Activated CD8-positive, alpha-beta T cell treated with anti-CD3 and anti-CD28 coated beads, Interleukin-2, amount 10 ng/mL, durations not matched to agents 7 days and 5 days (primary cell): ENCODE measurements at places on chromosomes 13 and 19. TPM values are rescaled to one million over a fixed set of nuclear protein-coding genes. Genes with fewer than 3 reads are reported as not detected.
A peak's percentile ranks its signal among the peaks of the same experiment; 100 is the strongest.

GRCh38 chr13:24220086-24220703 lies 59.7 kb downstream of the SPATA13 start:
- peaks cover 4% of the 10 kb centered on the region for H3K36me3 ChIP-seq
- no peak overlapping the region for H3K4me3 ChIP-seq
- H3K27ac ChIP-seq = no peak overlapping the region
- H3K27me3 ChIP-seq = no peaks in the 10 kb centered on the region
- peak; percentile 79 for DNase-seq

DNA sequence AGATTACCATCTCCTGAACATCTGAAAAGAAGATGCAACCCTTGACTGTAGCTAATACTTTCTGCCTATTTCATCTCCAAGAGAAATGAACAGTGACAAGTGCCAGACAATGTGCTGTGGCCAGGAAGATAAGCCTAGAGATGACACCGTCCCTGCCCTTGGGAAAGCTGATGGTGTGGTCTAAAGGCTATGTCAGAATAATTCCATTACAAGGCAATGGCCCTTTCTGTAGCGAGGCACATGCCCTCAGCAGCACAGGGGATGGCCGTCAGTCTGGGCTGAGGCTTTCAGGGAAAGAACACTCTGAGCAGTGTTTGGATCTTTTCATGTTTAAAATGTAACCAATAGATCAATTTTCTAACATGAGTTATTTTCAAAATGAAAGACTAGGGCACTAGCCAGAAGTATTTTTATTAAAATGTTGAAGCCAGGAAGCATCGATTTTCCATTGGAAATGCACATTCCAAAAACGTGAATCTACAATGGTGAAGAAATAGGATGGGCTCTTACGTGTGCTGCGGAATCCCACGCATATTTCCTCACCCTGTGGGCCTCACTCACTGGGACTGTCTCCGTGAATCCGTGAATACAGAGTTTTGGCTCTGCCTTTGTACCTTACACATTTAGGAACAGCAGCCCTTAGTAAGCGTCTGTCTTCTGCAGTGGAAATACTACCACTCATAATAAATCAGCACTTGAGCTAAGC lies 22.0 kb downstream of the COL4A1 start:
- H3K36me3 ChIP-seq = no peaks in the 10 kb centered on the region
- H3K27ac ChIP-seq = no peak overlapping the region
- H3K4me3 ChIP-seq = no peak overlapping the region

The CEACAM7 gene
- total RNA-seq = not detected

The SH2D3A gene
- 28.2 TPM for total RNA-seq

GRCh38 chr13:113953561-113953960 lies 20.3 kb downstream of the C13orf46 start:
- peaks cover 2% of the 10 kb centered on the region for H3K36me3 ChIP-seq
- no peak for DNase-seq
